Natural killer cell (primary cell): ENCODE measurements at places on chromosomes 12 and 14. TPM values are rescaled to one million over a fixed set of nuclear protein-coding genes. Genes with fewer than 3 reads are reported as not detected.

The FKBP3 gene
- 39.7 TPM for total RNA-seq

The CCDC196 gene
- not detected for total RNA-seq

The CELA1 gene
- not detected for total RNA-seq

The PTPRO gene
- total RNA-seq, result 0.53 TPM

The CEBPE gene
- not detected for total RNA-seq

The KRT83 gene
- not detected for total RNA-seq

DNA sequence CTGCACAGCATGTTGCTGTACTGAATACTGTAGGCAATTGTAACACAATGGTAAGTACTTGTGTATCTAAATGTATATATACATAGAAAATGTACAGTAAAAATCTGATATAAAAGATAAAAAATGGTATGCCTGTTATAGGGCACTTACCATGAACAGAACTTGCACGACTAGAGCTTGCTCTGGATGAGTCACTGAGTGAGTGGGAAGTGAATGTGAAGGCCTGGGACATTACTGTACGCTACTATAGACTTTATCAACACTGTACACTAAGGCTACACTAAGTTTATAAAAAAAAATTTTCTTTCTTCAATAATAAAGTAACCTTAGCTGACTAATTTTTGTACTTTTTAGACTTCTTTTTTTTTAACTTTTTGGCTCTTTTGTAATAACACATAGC, 24.2 kb upstream of the NEDD1 start:
- H3K4me3 ChIP-seq, result no peak overlapping the region
- H3K27me3 ChIP-seq, result no peaks in the 10 kb centered on the region
- no peaks in the 10 kb centered on the region for H3K36me3 ChIP-seq
- DNase-seq, result no peak
- H3K27ac ChIP-seq, result no peak overlapping the region
- no peaks in the 10 kb centered on the region for H3K4me1 ChIP-seq

GRCh38 chr14:59013672-59014298, 174.7 kb upstream of the DAAM1 start:
- H3K4me3 ChIP-seq, result no peak overlapping the region
- H3K27me3 ChIP-seq, result no peaks in the 10 kb centered on the region
- H3K4me1 ChIP-seq, result no peaks in the 10 kb centered on the region
- no peaks in the 10 kb centered on the region for H3K36me3 ChIP-seq

GRCh38 chr12:13504074-13504473, 307.5 kb downstream of the EMP1 start:
- H3K4me3 ChIP-seq, result no peak overlapping the region
- H3K27me3 ChIP-seq, result no peaks in the 10 kb centered on the region
- H3K4me1 ChIP-seq, result no peaks in the 10 kb centered on the region
- H3K36me3 ChIP-seq, result no peaks in the 10 kb centered on the region
- H3K27ac ChIP-seq, result no peak overlapping the region

- H3K27ac ChIP-seq, result no peak overlapping the region
- no peaks in the 10 kb centered on the region for H3K4me1 ChIP-seq
- no peak for DNase-seq
- no peaks in the 10 kb centered on the region for H3K27me3 ChIP-seq
Measured at GRCh38 chr12:2544230-2544629, 250.5 kb upstream of the FKBP4 start.

- no peaks in the 10 kb centered on the region for H3K27me3 ChIP-seq
- DNase-seq, result no peak
- H3K36me3 ChIP-seq, result no peaks in the 10 kb centered on the region
- no peak overlapping the region for H3K4me3 ChIP-seq
- H3K27ac ChIP-seq, result no peak overlapping the region
- no peaks in the 10 kb centered on the region for H3K4me1 ChIP-seq
Measured at GRCh38 chr12:80217011-80217535, 117.7 kb downstream of the OTOGL start.

GRCh38 chr12:30988086-30988485, 61.5 kb downstream of the TSPAN11 start:
- DNase-seq, result no peak
- no peak overlapping the region for H3K27ac ChIP-seq
- H3K27me3 ChIP-seq, result no peaks in the 10 kb centered on the region
- H3K4me3 ChIP-seq, result no peak overlapping the region
- H3K4me1 ChIP-seq, result no peaks in the 10 kb centered on the region

DNA sequence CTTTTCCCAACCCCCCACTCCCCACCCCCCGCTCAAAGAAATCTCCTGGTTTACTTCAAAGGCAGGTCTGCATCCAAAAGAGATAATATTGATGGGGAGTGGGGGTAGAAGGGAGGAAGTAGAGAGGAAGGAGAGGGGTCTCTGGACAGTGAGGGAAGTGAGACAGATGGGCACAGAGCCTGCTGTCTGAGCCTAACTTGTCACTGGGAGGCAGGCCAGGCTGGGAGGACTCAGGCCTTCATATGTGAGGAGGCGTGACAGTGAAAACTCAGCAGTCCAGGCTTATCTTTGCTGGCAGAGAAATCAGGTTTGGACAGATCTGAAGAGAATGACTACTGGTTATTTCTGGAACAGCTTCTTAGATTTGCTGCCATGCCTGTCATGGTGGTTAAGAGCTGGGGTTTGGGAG, 192.3 kb downstream of the NUAK1 start:
- H3K27me3 ChIP-seq, result no peaks in the 10 kb centered on the region
- no peak overlapping the region for H3K27ac ChIP-seq
- no peaks in the 10 kb centered on the region for H3K4me1 ChIP-seq

- H3K36me3 ChIP-seq, result no peaks in the 10 kb centered on the region
- no peak overlapping the region for H3K4me3 ChIP-seq
- H3K27me3 ChIP-seq, result no peaks in the 10 kb centered on the region
- no peak overlapping the region for H3K27ac ChIP-seq
Measured at GRCh38 chr14:65422088-65422834, 9.7 kb downstream of the FUT8 start.

DNA sequence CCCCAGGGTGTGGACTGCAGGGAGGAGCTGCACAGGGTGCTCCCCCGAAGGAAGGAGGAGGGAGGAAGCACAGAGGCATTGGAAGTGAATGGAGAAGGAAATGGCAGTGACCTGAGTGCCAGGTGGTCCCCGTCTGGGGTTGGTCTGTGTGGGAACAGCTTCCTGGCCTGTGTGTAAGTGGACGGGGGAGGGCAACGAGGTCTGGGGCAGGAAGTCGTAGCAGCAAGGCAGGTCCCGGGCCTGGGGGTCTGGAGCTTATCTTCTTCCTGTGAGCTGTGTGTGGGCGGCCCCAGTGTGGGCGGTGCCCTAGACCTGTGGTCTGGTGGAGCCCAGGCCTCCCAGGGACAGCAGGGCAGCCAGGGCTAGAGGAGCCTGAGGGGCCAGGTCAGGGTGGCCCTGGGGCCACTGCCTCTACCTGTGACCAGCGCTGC, 382.1 kb downstream of the TMEM121 start:
- no peak for DNase-seq
- H3K36me3 ChIP-seq, result no peaks in the 10 kb centered on the region
- H3K4me3 ChIP-seq, result no peak overlapping the region
